Chondrocyte (in vitro differentiated cells): ENCODE measurements at places on chromosomes 11 and 22. TPM values are rescaled to one million over a fixed set of nuclear protein-coding genes. Genes with fewer than 3 reads are reported as not detected.
A peak's percentile ranks its signal among the peaks of the same experiment; 100 is the strongest.

Gene PHF21B
- 0.54 to 3.0 TPM (median 0.82 TPM) in 3 replicates for total RNA-seq

- H3K27ac ChIP-seq = peak overlapping the region; percentile 46
- no peak overlapping the region for H3K4me3 ChIP-seq
- no peak for DNase-seq
- H3K27me3 ChIP-seq = no peaks in the 10 kb centered on the region
These were observed 29.8 kb downstream of the PICALM start for GRCh38 chr11:86039094-86039493.

Gene OR2AG2
- 0.07 to 0.21 TPM in 2 of 3 replicates, not detected in the other for total RNA-seq

DNA sequence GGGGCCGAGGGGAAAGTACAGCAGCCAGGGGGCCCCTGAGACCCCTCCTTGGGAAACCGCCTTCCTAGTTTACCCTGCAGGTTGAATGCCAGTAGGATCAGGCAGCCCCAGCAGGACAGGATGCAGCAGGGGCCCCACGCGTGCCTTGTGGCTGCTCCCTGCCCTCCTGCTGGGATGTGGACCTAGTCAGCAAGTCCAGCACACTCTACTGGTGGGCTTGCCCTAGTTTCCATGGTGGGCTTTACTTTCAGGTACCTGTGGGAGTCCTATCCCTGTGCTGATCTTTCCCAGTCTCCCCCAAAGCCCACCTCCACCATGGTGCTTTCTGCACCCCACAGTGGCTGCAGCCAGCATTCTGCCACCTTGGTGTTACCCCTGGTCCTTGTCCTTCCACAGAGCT lies 22.2 kb downstream of the SHISA8 start:
- H3K36me3 ChIP-seq = peaks cover 35% of the 10 kb centered on the region
- no peak overlapping the region for H3K27ac ChIP-seq
- no peak overlapping the region for H3K4me3 ChIP-seq

- DNase-seq = no peak
- peaks cover 5% of the 10 kb centered on the region for H3K36me3 ChIP-seq
- peak overlapping the region; percentile 34 for H3K27ac ChIP-seq
- H3K4me1 ChIP-seq = peaks cover 14% of the 10 kb centered on the region
- H3K4me3 ChIP-seq = no peak overlapping the region
- H3K27me3 ChIP-seq = no peaks in the 10 kb centered on the region
These were observed 115.0 kb downstream of the SLC1A2 start for GRCh38 chr11:35304386-35304775.

GRCh38 chr11:47107744-47108143 lies 68.9 kb downstream of the ARFGAP2 start:
- no peak for DNase-seq
- no peaks in the 10 kb centered on the region for H3K27me3 ChIP-seq
- no peak overlapping the region for H3K4me3 ChIP-seq
- peaks cover 24% of the 10 kb centered on the region for H3K4me1 ChIP-seq
- H3K27ac ChIP-seq = no peak overlapping the region

Gene BDNF
- total RNA-seq = 2.0 to 4.4 TPM (median 4.1 TPM) in 3 replicates

GRCh38 chr11:119872611-119873310 lies 143.8 kb upstream of the NECTIN1 start:
- H3K36me3 ChIP-seq = no peaks in the 10 kb centered on the region
- peaks cover 13% of the 10 kb centered on the region for H3K27me3 ChIP-seq
- no peaks in the 10 kb centered on the region for H3K4me1 ChIP-seq
- H3K27ac ChIP-seq = no peak overlapping the region

DNA sequence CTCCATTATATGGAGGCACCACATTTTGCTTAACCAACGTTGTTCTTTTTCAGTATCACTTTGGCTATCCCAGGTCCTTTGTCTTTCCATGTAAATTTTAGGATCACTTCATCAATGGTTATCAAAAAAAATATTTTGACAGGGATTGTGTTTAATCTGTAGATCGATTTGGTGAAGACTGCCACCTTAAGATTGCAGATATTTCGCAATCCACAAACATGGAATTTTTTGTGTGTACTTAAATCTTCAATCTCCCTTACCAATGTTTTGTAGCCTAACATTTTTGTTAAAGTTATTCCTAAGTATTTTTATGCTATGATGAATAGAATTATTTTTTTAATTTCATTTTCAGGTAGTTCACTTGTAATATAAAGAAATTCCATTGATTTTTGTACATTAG lies 18.6 kb downstream of the PLAAT5 start:
- no peak overlapping the region for H3K4me3 ChIP-seq
- peaks cover 23% of the 10 kb centered on the region for H3K27me3 ChIP-seq
- DNase-seq = no peak
- no peaks in the 10 kb centered on the region for H3K4me1 ChIP-seq

- no peak overlapping the region for H3K4me3 ChIP-seq
- no peaks in the 10 kb centered on the region for H3K36me3 ChIP-seq
- no peaks in the 10 kb centered on the region for H3K27me3 ChIP-seq
- no peak for DNase-seq
These were observed 7.0 kb upstream of the CEP126 start for GRCh38 chr11:101907815-101908214.

GRCh38 chr11:103266167-103266831 lies 157.1 kb downstream of the DYNC2H1 start:
- DNase-seq = no peak
- H3K27me3 ChIP-seq = no peaks in the 10 kb centered on the region
- H3K27ac ChIP-seq = no peak overlapping the region
- H3K4me3 ChIP-seq = no peak overlapping the region

GRCh38 chr11:120403966-120404365 lies 67.8 kb downstream of the ARHGEF12 start:
- no peaks in the 10 kb centered on the region for H3K27me3 ChIP-seq

DNA sequence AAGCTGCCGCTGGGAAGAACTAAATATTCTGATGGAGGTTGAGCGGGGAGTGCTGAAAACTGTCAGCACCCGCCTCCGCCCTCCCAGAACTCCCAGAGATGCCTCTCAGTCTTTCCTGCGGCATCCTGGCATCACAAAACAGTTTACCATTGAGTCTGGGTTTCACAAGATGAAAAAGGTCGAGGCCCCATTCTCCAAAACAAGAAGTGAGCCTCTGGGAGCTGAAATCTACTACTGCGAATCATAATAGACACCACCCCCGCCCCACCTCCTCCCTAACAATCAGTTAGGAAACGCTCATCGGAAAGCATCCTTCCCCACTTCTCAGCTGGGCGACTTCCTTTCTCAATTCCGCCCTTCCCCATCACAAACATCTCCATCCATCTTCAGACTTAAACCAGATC lies 1.0 kb downstream of the SUN2 start:
- H3K27ac ChIP-seq = peak overlapping the region; percentile 93
- H3K27me3 ChIP-seq = no peaks in the 10 kb centered on the region
- H3K4me3 ChIP-seq = peak overlapping the region; percentile 89
- H3K36me3 ChIP-seq = peaks cover 13% of the 10 kb centered on the region

- peaks cover 3% of the 10 kb centered on the region for H3K27me3 ChIP-seq
- DNase-seq = no peak
- peak overlapping the region; percentile 66 for H3K4me3 ChIP-seq
- H3K36me3 ChIP-seq = no peaks in the 10 kb centered on the region
- no peak overlapping the region for H3K27ac ChIP-seq
These were observed 1.6 kb downstream of the SPTBN2 start for GRCh38 chr11:66727282-66728037.

DNA sequence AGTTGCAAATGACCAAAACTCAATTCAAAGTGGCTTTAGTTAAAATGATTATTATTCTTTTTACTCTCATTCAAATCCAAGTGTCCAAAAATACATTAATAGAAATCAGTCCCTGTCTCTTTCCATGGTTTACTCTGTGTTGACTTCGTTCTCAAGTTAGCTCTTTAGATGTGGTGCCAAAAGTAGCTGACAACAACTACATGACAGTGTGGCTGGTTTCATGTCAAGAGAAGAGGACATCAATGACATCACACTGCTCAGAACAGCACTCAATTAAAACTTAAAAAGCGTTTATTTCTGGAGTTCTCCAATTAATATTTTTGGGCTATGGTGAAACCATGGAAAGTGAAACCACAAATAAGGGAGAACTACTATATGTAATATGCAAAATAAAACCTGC lies 1746.9 kb downstream of the LRRC4C start:
- no peaks in the 10 kb centered on the region for H3K27me3 ChIP-seq
- no peaks in the 10 kb centered on the region for H3K4me1 ChIP-seq
- no peaks in the 10 kb centered on the region for H3K36me3 ChIP-seq
- H3K27ac ChIP-seq = no peak overlapping the region

Gene F2
- 0.25 TPM in 1 of 3 replicates, not detected in the others for total RNA-seq

GRCh38 chr11:20050551-20051333 lies 109.5 kb downstream of the DBX1 start:
- DNase-seq = no peak
- H3K4me3 ChIP-seq = peak overlapping the region; percentile 23
- H3K27ac ChIP-seq = peak overlapping the region; percentile 87

DNA sequence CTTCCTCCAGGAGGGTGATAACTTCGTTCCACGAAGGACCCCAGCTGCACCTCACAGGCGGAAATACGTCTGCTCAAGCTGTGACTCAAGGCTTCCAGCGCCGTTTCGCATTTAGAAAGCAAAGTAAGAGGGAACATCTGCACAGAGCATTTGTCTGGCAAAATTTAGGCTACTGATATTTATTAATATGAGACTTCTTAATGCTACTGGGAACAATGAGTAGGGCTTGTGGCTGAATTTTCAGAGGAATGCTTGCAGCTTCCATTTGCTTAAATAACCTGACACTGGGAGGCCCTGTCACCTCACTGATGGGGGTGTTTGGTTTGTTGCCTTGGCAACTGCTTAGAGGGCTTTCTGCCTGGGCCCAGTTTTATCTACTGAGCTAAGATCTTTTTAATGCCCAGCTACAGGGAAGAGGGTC lies 14.7 kb upstream of the ST14 start:
- no peak overlapping the region for H3K4me3 ChIP-seq
- no peak for DNase-seq
- H3K27ac ChIP-seq = no peak overlapping the region
- H3K4me1 ChIP-seq = no peaks in the 10 kb centered on the region

Gene BRD1
- 27.7 to 29.5 TPM (median 29.5 TPM) in 3 replicates for total RNA-seq
